Left kidney (tissue), 8 donors: ENCODE measurements at places on chromosomes 5 and 9. TPM values are rescaled to one million over a fixed set of nuclear protein-coding genes. Genes with fewer than 3 reads are reported as not detected.
A peak's percentile ranks its signal among the peaks of the same experiment; 100 is the strongest.

OR1J2 gene
- not detected for polyA plus RNA-seq

SPACA9 gene
- polyA plus RNA-seq = 7.8 TPM

PCDHGB3 gene
- polyA plus RNA-seq = 2.8 TPM

GNA14 gene
- 16.6 TPM for polyA plus RNA-seq

ZFP37 gene
- polyA plus RNA-seq = 13.8 TPM

DNA sequence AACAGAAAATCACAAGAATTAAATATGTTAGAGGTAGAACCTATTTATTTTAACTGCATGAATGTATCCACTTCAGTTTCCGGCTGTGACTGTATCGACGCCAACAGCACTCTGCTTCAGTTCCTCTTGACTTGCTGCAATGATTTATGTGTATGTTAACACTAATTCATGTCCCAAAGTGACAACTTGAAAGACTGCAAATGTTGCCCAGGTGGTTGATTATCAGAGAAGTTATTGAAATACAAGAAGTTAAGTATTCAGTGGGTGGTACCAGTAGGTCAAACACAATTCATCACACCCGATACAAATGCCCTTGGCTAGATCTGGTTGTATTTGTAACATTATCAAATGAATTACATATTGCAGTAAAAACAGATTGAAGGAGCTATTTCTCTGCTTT, 622.7 kb upstream of the CDH18 start:
- no peak for DNase-seq

DNA sequence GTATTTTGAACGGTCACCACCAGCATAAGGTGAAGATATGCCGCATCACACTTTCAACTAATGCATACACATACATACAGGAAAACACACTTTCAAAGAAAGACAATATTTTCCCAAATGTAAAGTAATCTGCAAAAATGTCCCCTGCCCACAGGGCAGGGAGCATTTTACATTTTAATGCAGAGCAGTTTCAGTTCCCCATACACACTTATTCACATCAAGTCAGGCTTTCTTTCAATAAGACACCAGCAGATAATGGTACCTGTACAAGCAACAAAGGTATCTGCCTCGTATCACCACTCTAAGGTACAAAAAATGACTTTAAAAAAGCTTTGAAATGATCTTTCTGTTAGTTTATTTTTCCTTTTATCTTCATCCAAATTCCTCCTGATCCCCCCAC, 247.1 kb upstream of the CCNG1 start:
- DNase-seq = no peak

GRCh38 chr9:20187318-20187717, 398.5 kb upstream of the SLC24A2 start:
- DNase-seq = no peak

DNA sequence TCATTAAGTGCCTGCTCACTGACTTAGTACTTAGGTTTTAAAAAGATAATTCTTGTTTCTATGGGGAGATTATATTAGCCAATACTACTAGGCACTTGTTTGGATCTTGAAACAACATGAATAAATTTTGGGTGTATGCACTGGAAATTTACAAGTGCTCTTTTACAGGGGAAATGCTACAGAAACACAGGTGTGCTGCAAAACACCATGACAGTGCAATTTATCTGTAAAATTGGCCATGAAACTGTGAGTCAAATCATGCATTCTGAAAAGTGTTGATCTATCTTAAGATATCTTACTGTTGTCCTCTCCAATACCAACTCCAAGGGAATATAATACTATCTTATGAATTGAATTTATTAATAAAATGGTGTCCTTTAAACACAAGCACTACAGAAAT, 12.1 kb upstream of the PCDHB1 start:
- no peak for DNase-seq

DNA sequence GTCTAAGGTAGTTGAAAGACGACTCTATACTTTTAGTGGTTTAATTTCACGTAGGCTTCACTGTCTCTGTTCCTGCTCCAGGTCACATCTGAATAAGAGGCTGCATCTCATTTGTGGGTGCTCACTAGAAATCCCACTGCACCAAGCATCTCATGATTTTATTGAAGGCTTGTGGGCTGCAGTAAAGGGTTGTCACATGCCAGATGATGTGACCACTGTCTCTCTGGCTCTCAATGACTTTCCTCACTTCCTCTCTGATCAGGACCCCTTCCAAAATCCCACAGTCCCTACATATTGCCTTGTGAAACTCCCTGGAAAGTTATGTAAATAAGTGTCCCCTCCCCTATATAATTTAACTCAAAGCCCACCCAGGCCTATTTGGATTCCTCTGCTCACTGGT, 8.9 kb upstream of the ZCCHC10 start:
- no peak for DNase-seq

GRCh38 chr9:12329623-12329985, 363.6 kb upstream of the TYRP1 start:
- DNase-seq = no peak

- peak; percentile 63 for DNase-seq
These were observed 1.4 kb downstream of the KIF20A start for GRCh38 chr5:138180183-138180782.

- DNase-seq = no peak
These were observed 69.3 kb downstream of the DENND1A start for GRCh38 chr9:123860603-123861002.

DNA sequence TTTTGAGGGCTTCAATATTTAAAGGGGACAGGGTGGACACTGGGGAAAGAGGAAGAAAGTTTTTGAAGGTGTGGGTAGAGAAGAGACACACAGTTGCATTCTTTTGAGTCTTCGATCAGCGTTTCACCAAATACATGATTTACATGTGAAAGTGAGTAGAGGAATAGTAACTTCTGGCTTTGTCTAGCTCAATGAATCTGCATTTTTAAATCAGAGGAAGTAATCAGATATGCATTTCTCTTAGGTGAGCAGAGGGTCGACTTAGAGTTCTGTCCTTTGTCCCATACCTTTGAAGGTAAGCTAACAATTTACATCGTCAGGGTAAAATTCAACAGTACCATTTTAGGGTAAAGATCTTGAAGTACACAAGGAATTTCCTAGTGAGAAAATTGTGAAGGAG, 406.4 kb upstream of the ZNF462 start:
- DNase-seq = no peak

DNA sequence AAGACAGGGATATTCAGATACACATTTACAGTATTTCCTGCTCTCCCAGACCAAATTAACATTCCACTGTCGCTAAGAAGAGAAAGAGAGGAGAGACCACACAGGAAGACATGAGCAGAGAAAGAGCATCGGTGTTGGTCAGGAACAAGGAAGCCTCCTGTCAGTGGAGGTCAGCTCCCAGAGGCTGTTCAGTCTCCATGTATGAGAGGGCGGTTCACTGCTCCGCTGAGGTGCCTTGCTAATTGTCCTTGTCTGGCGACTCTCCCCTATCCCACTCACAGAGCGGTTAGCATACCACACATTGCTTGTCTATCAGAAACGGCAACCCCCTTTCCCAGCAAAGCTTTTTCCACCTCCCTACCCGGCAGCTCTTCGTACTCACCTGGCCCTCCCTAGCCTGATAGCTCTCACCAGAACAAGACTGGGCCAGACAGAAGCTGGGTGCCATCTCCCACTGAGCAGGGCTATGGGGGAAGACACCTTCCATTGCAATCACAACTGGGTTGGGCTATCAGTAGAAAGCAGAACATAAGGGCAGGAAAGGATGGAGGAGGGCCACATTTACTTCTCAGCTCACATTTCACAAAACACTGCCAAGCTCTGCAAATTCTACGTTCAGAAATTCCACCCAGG, 58.6 kb upstream of the LMNB1 start:
- no peak for DNase-seq

DNA sequence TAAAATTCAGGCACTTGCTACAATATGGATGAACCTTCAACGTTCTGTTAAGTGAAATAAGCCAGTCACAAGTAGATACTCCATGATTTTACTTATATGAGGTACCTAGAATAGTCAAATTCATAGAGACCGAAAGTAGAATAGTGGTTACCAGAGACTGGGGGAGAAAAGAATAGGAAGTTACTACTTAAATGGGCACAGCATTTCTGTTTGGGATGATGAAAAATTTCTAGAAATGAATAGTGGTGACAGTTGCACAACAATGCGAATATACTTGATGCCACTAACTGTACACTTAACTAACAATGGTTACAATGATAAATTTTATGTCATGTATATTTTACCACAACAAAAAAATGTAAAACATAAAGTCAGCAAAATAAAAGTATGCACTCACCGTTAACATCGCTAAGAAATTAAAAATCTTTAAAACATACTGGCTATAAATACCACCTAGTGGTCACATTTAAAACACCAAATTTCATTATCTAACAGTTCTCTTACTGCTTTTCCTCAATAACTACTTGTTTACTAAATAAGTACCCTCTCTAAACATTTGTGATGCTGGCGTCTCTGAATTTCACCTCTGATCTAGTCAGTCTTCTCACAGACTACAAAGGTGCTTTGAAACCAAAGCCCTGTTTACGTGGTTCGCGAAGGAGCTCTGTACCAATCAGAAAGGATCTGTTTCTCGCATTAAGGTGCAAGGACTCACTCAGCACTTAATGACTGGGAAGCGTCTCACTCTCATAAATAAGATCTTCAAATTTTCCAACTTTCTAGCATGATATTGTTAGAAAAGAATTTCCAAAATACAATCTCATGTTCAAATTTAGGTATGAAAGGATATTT, 22.7 kb downstream of the KIF3A start:
- no peak for DNase-seq

DNA sequence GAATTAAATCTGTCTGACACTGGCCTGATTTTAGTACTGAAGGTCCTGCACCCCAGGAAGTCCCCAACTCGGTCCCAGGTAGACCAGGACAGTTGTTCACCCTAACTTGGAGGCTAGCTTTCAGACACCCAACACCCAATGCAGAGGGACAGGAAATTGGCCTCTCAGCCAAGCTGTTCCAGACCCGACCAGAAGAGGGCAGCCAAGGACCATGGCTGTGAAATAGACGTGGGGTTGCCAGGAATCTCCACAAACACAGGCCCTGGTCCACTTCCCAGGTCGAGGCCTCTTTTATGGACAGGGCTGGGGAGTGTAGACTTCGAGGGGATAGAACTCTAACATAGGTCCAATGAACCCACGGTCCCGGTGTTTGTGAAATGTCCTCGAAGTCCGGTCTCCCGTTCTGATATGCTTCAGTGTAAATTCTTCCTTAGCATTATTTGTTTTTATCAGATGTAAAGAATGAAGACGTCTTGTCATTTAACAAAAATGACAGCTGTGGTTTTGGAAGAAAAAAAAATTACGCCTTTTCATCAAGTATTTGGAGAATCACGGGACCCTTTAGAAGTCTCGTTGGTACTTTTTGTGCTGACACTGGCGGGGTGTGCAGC, 260.3 kb upstream of the ADAMTS16 start:
- peak; percentile 77 for DNase-seq

GRCh38 chr9:121071370-121071755, 3.4 kb upstream of the CNTRL start:
- no peak for DNase-seq
